Stimulated activated CD4-positive, alpha-beta T cell treated with anti-CD3 and anti-CD28 coated beads, Interleukin-1b, Interleukin-23, amount 100 ng/mL, for 1 hour (primary cell): ENCODE measurements at places on chromosomes 16 and 17.

GRCh38 chr16:407253-407652 is 5.6 kb downstream of the DECR2 start:
- DNase-seq, result no peak

DNA sequence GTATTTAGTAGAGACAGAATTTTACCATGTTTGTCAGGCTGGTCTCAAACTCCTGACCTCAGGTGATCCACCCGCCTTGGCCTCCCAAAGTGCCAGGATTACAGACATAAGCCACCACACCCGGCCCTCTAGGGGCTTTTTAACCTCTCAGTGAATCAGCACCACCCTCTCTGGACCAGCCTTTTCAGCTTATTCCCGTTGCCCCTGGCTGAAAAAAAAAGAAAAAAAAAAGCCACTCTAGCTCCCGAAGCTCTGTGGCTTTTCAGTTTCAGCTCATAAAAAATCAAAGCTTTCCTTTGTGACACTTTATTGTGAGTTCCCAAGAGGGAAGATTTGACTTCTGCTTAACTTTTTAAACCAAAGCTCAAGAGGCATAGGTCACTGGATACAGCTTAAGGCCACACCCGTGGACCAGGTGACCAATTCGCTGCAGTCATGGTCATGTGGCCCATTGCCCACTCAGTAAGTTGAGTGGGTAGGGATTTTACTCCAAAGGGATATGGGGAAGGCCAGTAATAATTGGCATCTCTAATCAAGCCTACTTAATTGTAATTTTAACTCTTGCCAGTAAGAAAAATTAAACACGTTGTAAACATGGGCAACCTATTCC is 46.6 kb upstream of the MED13 start:
- no peak for DNase-seq

GRCh38 chr16:50531359-50531758 is 16.8 kb upstream of the NKD1 start:
- no peak for DNase-seq

GRCh38 chr16:2497116-2497630 is 16.6 kb upstream of the ATP6V0C start:
- no peak for DNase-seq

DNA sequence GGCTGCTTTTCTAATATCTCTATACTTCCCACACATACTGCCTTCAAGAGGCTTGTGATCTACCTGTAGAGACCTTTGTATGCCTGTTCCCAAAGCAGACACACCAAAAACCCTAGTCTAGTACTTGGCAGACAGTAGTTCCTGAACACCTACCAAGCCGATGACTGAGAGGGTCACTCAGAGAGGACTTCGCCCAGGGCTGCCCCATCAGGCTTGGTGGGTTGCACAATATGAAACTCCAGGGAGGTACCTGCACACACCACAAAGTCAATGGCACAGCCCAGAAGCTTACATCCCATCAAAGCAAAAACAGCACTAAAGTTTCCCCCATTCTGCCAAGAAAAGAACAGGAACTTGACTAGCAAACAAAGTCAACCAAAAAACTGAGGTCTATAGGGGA is 30.3 kb downstream of the ASPA start:
- no peak for DNase-seq

GRCh38 chr17:64291268-64291851 is 28.3 kb upstream of the TEX2 start:
- no peak for DNase-seq

- DNase-seq, result no peak
Observed at GRCh38 chr16:75264999-75265910, 13.8 kb upstream of the BCAR1 start.

DNA sequence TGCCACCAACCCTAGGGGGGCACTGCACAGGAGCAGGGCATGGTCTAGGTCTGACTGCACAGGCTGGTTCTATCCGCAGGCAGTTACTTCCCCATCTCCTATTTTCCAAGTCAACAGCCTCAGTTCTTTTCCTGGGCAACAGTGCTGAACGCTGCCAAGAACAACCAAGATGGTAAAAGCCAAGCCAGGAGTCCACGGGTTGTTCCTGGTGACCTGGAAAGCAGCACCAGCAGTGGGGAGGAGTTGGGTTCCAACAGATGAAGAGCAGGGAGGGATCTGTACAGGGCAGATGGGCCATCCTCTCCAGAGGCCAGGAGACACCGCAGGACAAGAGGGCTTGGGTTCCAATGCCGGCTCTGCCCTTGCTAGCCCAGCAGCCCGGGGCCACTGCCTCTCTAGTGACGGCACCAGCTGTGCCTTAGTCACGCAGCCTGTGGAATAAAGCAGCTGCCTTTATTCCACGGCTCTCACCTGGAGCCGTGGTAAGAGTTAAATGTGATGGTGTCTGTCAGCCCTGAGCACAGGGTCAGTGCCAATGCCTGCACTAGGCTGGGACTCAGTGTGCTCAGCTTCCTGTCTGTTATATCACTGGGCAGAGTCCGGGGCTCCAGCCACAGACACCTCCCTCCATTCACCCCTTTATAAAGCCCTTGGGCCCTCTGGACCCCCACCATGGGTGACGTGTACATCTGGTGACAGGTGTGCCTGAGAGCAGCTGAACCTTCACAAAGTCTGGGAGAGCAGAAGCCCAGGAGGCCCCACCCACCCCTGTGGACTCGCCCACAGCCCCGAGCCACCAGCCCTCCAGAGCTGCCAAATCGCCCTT is 44.9 kb downstream of the MARF1 start:
- DNase-seq, result no peak

DNA sequence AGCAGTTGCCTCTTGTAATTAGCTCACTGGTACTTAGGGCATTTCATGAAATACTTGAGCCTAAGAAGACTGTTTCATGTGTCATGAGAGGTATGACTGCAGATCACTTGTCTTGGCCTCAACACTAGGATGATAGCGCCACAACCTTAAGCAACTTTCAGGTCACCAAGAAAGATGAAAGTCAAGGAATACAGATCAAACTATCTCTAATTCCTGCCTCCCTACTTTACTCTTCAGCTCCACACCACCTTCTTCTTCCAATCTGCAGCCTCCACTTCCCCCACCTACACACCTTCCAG is 28.0 kb downstream of the GNA13 start:
- DNase-seq, result no peak

- no peak for DNase-seq
Observed at GRCh38 chr17:72403713-72404209, 282.9 kb downstream of the SOX9 start.

- DNase-seq, result no peak
Observed at GRCh38 chr17:41527063-41528023, 765 bp downstream of the KRT19 start.

- DNase-seq, result peak; percentile 48
Observed at GRCh38 chr17:50944054-50944901, 78.1 kb upstream of the TOB1 start.

DNA sequence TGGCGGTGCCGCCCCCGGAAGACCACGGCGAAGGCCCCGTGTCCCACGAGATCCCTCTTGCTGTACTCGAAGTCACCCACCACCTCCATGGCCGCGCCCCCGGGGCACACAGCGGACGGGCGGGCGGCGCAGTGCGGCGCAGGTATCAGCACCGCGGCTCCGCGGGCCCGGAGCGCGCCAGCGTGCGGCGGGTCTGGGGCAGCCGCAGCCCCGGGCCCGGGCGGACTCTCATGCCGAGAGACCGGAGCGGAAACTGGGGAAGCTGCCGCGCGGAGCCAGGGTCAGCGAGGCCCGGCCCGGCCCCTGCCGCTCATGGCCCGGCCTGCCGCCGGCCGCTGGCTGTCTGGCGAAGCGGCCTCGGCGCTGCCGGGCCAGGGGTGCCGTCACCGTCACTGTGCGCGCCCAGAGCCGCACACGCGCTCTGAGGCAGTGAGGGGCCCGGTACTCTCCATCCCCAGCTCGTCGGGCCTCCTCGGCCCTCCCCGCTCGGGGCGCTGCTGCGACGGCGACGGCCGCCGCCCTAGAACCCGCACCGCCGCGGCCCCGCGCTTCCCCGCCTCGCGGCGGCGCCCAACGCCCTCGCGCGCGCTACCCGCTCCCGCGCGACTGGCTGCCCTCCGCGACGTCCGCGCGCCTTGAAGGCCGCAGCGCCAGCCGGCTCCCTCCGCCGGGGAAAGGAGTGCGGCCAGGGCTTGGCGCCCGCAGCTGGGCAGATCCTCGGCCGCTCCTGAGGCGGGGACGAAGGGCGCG is at the start of gene ULK2:
ULK2 (minus strand) TSS at position 608 of the 750 bp plus-strand sequence; CDS start at position 89, 519 bp downstream.
- no peak for DNase-seq

- no peak for DNase-seq
Observed at GRCh38 chr17:18059283-18059682, 20.1 kb downstream of the GID4 start.

- DNase-seq, result no peak
Observed at GRCh38 chr17:36661688-36662087, 60.3 kb downstream of the MRM1 start.

DNA sequence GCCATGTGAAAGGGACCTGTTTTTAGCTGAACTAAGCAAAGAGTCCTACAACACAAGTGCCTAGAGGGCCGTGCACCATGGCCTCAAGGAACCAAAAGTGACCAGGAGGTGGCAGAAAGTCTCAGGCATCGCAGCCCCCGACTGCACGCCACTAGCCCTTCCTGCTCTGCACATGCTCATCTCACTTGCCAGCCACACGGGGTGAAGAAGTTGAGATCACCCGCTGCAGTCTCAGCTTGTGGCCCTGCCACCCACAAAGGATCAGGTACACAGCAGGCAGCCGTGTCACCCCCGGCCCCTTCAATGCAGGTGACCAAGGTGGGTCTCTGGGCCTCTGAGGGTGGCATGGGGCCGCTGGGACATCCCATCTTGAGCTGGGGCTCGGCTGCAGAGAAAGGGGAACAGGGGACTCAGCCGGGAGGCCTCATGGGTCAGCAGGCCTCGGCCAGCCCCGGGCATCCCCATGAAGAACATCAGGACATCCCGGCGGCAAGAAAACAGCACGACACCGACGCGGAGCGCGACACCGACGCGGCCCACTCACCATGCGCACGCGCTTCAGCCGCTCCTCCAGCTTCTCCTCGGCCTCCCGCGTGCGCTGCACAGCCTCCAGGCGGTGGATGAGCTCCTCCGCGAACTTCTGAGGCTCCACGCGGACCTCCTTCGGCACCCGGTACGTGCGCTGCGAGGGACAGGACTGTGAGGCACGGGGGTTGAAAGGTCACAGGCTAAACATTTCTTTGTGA is 21.0 kb downstream of the PDIA2 start:
- DNase-seq, result no peak

DNA sequence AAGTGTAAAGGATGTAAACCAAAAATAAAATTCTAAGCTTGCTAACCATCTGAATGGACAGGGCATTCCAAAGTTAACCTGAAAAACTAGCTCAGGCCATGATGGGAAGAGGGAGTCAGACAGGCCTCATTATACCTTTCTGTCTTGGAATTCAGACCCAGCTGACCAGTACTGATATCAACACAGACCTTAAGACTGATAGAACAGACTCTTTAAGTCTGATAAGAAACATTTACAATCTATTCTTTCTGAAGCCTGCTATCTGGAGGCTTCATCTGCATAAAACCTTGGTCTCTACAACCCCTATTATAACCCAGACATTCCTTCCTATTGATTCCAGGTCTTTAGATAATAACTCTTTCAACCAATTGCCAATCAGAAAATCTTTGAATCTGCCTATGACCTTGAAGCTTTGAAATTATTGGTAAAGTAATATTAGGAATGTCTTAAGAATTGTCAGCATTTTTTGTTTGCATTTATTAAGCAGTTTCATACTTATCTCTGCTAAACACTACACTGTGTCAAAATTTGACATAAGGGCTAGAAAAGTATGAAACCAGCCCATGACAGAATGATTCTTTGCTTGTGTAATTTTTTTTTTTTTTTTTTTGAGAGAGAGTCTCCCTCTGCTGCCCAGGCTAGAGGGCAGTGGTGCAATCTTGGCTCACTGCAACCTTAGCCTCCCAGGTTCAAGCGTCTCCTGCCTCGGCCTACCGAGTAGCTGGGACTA is 12.9 kb upstream of the PRSS54 start:
- DNase-seq, result no peak

DNA sequence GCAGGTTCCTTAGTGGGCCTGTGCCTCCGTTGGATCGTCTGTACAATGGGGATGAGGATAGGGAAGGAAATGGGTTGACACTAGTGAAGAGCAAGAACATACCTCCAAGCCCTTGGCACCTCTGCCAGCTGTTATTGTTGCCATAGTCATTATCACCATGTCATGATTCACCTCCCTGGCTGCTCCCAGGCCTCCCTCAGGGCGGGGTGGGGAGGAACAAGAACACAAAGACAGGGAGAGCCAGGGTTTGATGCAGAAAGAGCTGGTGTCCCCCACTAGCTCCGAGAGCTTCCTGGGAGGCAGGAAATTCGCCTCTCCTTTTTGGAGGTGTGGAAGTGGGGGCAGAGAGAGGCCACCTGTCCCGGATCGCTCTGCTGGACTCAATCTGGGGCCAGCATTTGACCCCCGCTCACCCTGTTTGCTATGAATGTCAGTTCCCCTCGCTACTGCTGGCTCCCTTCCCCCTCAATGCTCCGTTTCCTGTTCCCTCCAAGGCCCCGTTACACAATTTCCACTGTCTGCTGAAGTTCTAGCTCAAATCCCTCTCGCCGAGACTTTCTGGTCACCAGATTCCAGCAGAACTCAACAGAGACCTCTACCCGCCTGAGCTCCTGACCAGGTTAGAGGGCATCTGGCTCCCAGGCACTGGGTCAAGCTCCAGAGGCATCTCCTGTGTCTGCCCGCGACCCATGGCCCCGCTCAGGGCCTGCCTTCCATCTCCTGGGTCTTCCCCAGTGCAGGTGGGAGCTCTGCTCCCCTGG is 9.1 kb downstream of the TIMP2 start:
- no peak for DNase-seq

- no peak for DNase-seq
Observed at GRCh38 chr17:13626703-13627102, 25.0 kb upstream of the HS3ST3A1 start.

DNA sequence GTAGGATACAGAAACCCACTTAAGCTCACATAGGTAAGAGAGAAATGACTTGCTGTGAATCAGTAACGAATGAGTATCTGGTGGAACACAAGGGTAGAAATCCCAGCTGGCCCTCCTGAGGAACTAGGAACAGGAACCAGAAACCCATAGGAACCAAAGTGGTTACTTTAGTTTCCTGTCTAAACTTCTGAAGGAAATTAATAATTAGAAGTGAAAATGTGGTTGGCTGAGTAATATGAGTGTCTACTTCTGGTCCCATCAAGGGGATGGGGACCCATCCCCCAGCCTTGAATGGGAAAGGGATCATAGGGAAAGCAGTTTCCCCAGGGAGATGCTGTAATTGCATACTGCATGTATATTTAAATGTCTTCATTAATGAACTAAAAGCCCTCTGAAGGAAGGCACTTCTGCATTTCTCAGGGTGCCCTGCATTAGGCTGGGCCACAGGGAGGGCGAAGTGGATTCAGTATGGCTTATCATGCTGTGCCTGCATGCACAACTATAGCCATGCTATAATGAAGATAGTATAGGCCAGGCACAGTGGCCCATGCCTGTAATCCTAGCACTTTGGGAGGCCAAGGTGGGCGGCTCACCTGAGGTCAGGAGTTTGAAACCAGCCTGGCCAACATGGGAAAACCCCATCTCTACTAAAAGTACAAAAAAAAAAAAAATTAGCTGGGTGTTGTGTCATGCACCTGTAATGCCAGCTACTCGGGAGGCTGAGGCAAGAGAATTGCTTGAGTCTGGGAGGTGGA is 45.6 kb downstream of the CYB5B start:
- no peak for DNase-seq
